Neural progenitor cell (in vitro differentiated cells): ENCODE measurements at places on chromosomes 16 and 17. TPM values are rescaled to one million over a fixed set of nuclear protein-coding genes. Genes with fewer than 3 reads are reported as not detected.

DNA sequence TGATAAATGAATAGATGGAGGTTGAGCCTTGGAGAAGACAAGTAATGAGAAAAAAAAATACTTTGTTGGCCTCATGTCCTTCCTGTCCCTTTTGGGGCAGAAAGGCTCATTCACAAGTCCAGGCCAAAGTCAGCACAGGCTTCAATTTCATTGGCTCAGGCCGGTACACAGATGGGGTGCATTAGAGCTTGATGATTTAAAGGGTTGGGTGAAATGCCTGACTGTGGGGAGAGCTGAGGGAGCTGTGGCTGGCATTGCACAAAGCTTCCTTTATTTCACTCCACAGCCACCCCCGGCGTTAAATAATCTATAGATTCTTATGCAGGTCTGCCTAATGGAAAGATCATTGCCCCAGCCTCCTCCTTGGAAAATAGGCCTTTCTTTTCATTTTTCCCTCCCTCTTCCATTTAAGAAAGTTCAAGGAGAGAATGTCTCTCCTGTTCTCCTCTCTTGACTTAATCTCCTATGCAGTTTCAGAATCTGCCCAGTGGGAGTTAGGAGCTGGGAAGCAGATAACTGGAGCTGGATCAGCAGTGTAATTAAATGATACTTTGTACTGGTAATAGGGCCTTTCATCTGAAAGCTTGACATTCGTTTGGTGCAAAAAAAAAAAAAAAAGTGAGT lies 24.4 kb downstream of the YPEL2 start:
- H3K4me3 ChIP-seq = no peak overlapping the region
- H3K27ac ChIP-seq = no peak overlapping the region
- no peaks in the 10 kb centered on the region for H3K36me3 ChIP-seq

DNA sequence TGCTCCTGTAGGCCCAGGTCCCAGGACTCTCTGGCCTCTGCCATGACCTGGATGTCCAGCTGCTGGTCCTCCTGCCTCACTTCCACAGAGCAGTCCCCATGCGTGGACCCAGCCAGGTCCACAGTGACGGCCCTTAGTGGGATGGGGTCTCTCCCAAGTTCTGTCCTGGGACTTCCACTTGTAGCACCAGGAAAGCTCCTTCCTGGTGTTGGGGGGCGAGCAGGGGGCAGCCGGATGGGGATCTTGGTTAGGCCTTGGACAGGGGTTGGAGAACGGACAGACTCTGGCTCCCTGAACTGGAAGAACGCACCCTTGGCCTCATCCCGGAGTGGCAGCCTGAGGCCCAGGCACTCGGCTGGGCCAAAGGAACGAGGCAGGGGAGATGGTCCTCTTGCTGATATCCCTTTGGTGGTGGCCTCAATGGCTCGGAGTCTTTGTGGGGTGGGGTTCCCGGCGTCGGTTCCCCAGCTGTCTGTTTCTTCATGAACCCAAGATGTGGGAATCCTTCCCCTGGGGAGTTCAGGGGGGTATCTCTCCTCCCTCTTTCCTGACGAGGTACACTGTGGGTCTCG lies 7.2 kb downstream of the GAS2L2 start:
- no peak overlapping the region for H3K27ac ChIP-seq
- peaks cover 51% of the 10 kb centered on the region for H3K27me3 ChIP-seq
- DNase-seq = no peak
- H3K4me1 ChIP-seq = no peaks in the 10 kb centered on the region
- H3K4me3 ChIP-seq = no peak overlapping the region
- no peaks in the 10 kb centered on the region for H3K36me3 ChIP-seq

DNA sequence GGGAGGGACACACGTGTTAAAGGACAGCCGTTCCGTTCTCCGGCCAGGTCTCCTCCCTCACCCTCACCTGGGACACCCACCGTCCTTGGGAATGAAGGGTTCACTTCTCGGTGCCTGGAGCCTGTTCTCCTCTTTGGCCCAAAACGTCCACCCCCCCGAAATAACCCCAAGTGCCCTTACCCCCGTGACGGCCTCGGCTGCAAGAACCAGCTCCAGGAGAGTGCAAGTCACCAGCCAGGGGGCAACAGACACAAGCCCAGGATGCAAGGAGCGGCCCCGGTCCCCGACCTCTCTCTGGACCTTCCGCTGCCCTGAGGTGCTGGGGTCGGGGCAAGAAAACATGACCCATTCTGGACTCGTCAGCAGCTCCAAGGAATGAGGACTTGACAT lies 20.0 kb upstream of the UBE2I start:
- H3K27me3 ChIP-seq = peaks cover 60% of the 10 kb centered on the region
- no peak overlapping the region for H3K27ac ChIP-seq

DNA sequence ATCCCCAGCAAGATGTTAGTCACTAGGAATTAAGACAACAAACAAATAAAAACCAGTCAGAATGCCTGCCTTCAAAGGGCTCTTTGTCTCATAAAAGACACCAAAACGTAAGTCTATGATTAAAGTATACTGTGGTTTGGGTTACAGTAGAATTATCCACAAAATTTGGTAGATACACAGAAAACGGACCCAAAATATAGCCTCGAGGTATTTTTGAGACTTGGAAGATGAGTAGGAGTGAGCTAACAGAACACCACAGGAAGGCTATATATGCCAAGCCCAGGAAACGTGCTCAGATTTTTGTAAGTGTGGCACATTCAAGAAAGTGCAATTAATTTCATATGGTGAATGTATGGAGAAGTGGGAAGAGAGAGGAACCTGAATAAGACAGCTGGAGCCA lies 831.4 kb downstream of the CDH11 start:
- H3K36me3 ChIP-seq = no peaks in the 10 kb centered on the region
- no peaks in the 10 kb centered on the region for H3K27me3 ChIP-seq
- DNase-seq = no peak
- H3K4me1 ChIP-seq = no peaks in the 10 kb centered on the region

DNA sequence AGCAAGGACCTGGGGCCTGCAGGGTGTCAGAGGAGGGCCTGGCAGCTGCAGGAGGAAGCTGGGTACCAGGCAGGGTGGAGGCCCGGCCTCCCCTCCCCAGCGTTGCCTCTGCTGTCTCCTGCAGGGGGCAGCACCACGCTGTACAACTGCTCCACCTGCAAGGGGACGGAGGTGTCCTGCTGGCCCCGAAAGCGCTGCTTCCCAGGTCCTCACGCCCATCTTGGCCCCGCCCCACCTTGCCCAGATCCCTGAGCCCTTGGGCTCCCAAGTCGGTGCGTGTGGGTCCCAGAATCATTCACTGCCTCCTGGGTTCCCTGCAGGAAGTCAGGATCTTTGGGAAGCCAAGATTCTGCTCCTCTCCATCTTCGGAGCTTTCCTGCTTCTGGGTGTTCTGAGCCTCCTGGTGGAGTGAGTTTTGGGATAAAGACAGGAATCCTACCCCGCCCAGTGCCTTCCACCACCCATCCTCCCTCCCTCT lies 1.2 kb downstream of the TMEM95 start:
- peak overlapping the region; percentile 4 for H3K4me3 ChIP-seq
- H3K36me3 ChIP-seq = no peaks in the 10 kb centered on the region
- peaks cover 2% of the 10 kb centered on the region for H3K27me3 ChIP-seq
- no peak overlapping the region for H3K27ac ChIP-seq

- peaks cover 4% of the 10 kb centered on the region for H3K27me3 ChIP-seq
- H3K4me1 ChIP-seq = no peaks in the 10 kb centered on the region
- no peak for DNase-seq
- no peak overlapping the region for H3K27ac ChIP-seq
These were observed 8.0 kb upstream of the SPNS2 start for GRCh38 chr17:4490637-4491061.

- H3K4me3 ChIP-seq = no peak overlapping the region
- peaks cover 12% of the 10 kb centered on the region for H3K4me1 ChIP-seq
- DNase-seq = no peak
- no peaks in the 10 kb centered on the region for H3K27me3 ChIP-seq
These were observed 104.1 kb upstream of the CORO6 start for GRCh38 chr17:29726715-29727252.

- no peak overlapping the region for H3K27ac ChIP-seq
- peaks cover 18% of the 10 kb centered on the region for H3K4me1 ChIP-seq
- H3K27me3 ChIP-seq = peaks cover 56% of the 10 kb centered on the region
These were observed 17.9 kb upstream of the UBE2I start for GRCh38 chr16:1291576-1291974.

- DNase-seq = no peak
- no peaks in the 10 kb centered on the region for H3K4me1 ChIP-seq
- no peak overlapping the region for H3K4me3 ChIP-seq
- no peak overlapping the region for H3K27ac ChIP-seq
- H3K27me3 ChIP-seq = no peaks in the 10 kb centered on the region
These were observed 31.7 kb upstream of the KCNJ2 start for GRCh38 chr17:70137451-70138230.

DNA sequence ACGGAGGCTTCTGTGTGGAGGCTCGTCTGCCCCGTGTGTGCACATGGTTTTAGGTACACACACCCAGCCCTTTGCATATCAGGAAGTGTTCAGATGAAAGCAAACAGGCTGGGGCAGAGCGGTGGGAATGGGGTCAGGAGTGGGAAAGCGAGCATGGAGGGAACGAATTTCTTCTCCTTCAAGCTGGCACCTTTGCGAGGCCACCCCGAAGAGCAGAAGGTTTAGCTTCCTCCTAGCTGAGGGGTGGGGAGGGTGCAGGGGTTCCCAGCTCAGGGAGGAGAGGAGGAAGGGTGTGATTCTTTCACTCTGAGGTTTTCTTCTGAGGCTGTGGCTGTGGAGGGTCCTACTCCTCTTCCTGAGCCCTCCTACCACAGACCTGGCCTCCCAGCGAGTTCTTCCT lies 83.6 kb downstream of the ABR start:
- DNase-seq = no peak
- H3K27me3 ChIP-seq = no peaks in the 10 kb centered on the region
- H3K27ac ChIP-seq = no peak overlapping the region
- no peaks in the 10 kb centered on the region for H3K36me3 ChIP-seq

GRCh38 chr16:756428-756827 lies 4.1 kb upstream of the MSLN start:
- no peaks in the 10 kb centered on the region for H3K27me3 ChIP-seq
- DNase-seq = no peak
- peaks cover 16% of the 10 kb centered on the region for H3K4me1 ChIP-seq

- H3K36me3 ChIP-seq = no peaks in the 10 kb centered on the region
- H3K4me1 ChIP-seq = peaks cover 7% of the 10 kb centered on the region
- no peak overlapping the region for H3K4me3 ChIP-seq
- no peak for DNase-seq
- H3K27ac ChIP-seq = no peak overlapping the region
- no peaks in the 10 kb centered on the region for H3K27me3 ChIP-seq
These were observed 10.3 kb upstream of the IGFBP4 start for GRCh38 chr17:40432864-40433528.

Gene OSBPL7
- total RNA-seq = 5.1 and 10.8 TPM in 2 replicates

Gene STAT3
- total RNA-seq = 54.9 and 56.2 TPM in 2 replicates

Gene GRAPL
- not detected in 2 replicates for total RNA-seq

Gene MARVELD3
- 2.0 and 2.2 TPM in 2 replicates for total RNA-seq

Gene OR1F1
- total RNA-seq = not detected in 2 replicates

Gene DOC2A
- 3.1 and 8.1 TPM in 2 replicates for total RNA-seq
